Pancreas (tissue), 10 donors: ENCODE measurements at places on chromosomes 11 and 22. TPM values are rescaled to one million over a fixed set of nuclear protein-coding genes. Genes with fewer than 3 reads are reported as not detected.

The TRIM64C gene
- total RNA-seq, result not detected

The SUN2 gene
- total RNA-seq, result 82.9 TPM

The DEUP1 gene
- 0.40 TPM for total RNA-seq

The OR4A16 gene
- not detected for total RNA-seq

The MMP8 gene
- not detected for total RNA-seq

The OR8G5 gene
- not detected for total RNA-seq

The PLAAT4 gene
- 30.4 TPM for total RNA-seq

GRCh38 chr22:49566141-49566541 lies 261.5 kb downstream of the BRD1 start:
- no peak for DNase-seq

DNA sequence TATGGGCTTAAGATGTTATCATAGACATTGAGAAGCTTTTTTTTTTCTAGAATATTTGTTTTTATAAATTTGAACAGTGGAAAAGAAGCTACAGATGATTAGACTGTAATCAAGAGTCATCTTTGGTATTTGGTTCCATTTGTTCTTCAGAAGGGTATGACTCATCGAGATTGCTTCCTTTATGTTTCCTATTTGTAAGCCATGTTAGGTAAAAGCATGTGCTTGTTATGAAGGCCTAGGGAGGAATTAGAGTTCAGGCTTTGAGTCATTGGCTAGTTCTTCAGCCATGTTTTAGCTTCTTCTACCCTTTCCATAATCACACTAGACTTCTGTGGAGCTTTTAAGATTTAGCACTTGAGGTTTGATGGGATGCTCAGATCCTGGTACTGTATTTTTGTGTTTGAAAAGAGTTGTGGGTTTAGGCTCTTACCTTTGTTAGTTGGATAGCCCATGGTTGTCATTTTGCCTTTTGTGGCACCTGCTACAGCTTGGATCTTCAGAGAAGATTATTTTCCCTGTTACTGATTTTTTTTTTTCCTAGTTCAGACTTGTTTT lies 44.3 kb downstream of the POLD3 start:
- DNase-seq, result no peak

GRCh38 chr11:65429724-65430405 lies 7.3 kb downstream of the NEAT1 start:
- peak; percentile 79 for DNase-seq

GRCh38 chr22:20644071-20644642 lies 129.8 kb upstream of the SERPIND1 start:
- no peak for DNase-seq

GRCh38 chr22:48182846-48183805 lies 1420.7 kb downstream of the TBC1D22A start:
- no peak for DNase-seq

GRCh38 chr11:119192111-119192510 lies 6.8 kb downstream of the NHERF4 start:
- DNase-seq, result no peak

DNA sequence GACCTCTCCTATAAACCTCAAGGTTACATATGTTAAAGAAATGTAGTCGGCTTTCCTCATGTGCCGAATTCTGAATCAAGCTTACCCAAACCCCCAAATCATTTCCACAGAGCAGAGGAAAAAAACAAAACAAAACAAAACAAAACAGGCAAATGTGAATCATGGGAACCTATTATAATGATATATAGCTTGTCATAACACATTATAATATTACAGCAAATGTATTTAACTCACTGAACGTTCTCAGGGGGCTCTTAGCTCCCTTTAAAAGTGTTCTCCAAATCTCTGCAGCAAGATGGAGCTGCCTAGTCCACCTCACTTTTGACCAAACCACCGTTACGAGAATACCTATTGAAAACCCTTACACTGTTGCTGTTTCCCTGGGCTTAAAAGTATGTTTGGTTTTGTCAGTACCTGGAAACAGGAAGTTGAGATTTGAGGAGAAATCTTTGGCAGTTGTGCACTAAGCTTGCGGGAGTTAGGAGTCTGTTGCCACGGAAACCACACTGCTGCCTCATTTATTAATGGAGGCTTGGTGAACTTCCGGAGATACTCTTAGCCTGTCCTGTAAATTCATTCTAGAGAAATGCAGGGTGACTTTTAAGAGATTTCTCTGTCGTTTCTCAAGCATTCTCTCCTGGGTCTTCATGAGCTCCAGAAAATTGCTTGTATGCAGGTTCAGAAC lies 167.0 kb upstream of the RASSF10 start:
- DNase-seq, result no peak

GRCh38 chr22:46774253-46774979 lies 12.0 kb downstream of the TBC1D22A start:
- DNase-seq, result no peak
